Kasumi-1 (cell line): ENCODE measurements at places on chromosomes 16 and 17.
A peak's percentile ranks its signal among the peaks of the same experiment; 100 is the strongest.

DNA sequence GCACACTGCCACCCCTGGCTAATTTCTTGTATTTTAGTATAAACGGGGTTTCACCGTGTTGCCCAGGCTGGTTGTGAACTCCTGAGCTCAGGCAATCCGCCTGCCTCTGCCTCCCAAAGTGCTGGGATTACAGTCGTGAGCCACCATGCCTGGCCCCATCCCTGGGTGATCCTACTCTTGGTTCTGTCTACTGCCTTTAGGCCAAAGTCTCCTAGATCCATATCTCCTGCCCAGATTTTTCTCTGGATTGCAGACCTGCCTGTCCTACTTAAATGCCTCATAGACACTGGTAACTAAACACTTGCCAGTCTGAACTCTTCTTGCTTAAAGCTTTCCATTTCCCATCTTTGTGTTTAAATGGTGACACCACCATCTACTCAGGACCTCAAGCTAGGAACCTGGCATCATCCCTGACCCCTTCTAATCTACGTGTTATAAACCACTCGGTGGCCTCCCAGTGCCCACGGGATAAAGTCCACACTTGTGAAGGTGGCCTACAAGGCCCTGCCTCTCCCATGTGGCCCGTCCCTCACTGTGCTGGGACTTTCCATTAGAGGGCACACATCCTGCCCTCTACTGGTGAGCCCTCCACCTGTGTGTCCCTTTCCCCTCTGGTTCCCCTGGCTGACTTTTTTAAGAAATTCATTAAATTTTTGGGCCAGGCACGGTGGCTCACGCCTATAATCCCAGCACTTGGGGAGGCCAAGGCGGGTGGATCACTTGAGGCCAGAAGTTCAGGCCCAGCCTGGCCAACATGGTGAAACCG is 51.1 kb downstream of the USP43 start:
- no peak for DNase-seq

DNA sequence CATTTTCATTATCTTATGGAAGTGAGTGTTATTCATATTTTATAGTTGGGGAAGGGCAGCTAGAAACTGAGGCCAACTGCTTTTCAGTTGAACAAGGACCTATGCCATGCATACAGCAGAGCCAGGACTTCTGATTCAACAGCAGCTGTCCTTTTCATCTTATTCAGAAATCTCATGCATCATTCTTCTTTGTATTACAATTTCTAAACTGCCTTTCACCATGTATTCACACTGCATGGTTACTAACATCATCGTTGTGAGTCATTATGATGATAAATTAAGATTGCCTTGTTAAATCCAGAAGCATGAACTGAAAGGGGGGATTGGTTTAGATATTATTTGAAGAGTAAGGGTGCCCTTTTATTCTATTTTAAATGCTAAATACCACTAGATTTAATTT is 1470.1 kb upstream of the GOT2 start:
- DNase-seq = no peak

DNA sequence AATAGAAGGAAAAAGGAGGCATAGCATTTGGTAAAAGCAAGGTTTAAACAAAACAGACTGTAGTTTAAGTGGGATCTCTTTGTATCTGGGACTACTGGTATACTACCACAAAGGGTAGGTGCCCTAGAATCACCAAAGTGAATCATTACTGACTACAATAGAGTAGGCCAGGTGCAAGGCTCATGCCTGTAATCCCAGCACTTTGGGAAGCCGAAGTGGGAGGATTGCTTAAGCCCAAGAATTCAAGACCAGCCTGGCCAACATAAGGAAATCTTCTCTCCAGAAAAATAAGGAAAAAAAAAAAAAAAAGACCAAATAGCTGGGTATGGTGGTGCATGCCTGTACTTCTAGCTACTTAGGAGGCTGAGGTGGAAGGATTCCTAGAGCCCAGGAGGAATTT is 60.8 kb upstream of the CORO6 start:
- no peak for DNase-seq

GRCh38 chr17:30236766-30237165 is 1.3 kb upstream of the SLC6A4 start:
- peak; percentile 10 for DNase-seq

DNA sequence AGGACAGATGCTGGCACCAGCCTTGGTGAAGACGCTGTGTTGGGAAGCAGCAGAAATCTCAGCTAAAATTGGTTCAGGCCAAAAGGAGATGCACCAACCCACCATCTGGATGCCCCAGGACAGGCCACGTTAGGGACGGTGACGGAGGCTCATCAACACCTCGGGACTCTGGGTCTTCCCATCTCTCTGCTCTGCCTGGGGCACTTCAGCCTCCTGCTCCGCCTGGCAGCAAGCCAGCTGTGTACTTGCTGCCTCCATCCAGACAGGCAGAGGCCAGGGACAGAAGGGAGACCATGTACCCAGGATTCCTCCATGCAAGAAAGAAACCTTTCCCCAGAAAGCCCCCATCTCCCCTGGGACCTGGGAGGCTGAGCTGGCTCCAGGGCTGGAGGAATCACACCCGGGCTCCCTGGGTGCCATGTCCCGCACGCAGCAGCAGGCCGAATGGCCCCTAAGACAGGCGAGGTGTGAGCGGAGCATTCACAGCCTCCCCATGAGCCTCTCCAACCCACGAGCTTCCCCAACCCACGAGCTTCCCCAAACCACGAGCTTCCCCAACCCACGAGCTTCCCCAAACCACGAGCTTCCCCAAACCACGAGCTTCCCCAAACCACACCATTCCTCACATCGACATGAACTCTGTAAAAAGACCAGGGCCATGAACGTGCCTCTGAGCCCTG is 274.5 kb downstream of the C16orf95 start:
- DNase-seq = no peak

DNA sequence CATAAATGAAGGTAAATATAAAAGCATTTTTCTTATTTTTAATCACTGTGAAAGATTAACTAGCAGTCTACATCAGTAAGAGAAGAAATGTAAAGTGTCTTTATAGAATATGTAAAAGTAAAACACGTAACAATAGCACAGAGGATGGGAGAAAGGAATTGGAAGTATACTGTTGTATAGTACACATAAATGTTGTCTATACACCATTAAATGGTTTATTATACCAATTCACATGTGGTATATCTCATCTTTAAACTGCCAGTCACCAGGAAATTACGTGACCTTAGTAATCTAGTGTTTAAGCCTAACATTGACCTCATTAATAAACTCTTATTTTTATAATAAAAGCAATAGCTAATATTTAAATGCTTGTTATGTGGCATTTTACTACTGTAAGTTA is 87.4 kb downstream of the USP32 start:
- no peak for DNase-seq

DNA sequence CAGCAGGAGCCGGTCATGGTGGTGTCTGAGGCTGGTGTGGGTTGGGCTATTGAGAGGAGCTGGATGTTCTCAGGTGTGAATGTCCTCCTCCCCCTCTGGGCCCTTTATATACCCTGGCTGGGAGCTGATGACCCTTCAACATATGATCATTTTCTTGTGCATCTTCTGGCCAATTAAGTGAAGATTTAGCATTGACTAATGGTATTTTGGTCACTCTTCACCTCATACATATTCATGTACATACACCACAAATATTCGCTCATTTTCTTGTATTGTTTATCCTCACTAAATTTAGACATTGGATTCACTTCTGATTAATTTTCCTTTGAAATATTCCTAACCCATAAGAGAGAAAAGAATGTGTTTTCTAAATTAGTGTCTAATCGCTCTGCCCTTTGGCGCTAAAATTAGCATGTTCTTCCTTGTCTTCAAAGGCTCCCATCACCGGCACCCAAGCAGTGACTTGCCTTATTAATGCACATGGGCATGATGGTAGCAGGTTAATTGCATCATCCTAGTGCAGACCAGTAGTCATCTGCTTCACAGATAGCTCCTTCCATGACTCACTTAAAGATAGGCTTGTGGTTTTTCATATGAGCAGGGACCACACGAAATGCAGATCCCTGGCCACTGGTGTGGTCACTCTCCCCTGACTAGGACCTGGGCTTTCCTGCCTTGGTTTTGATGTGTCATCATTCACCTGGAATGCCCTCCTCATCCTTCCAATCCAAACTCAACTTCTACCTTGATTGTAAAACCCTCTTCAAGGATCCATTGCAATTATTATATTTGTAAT is at the start of gene KRTAP2-4:
Gene KRTAP2-4, minus strand, starts transcription at position 51 of the 796 bp plus-strand sequence. Its CDS starts 34 bp downstream, at position 17.
- no peak for DNase-seq

GRCh38 chr16:2709588-2709984 is 10.4 kb downstream of the PRSS27 start:
- no peak for DNase-seq

DNA sequence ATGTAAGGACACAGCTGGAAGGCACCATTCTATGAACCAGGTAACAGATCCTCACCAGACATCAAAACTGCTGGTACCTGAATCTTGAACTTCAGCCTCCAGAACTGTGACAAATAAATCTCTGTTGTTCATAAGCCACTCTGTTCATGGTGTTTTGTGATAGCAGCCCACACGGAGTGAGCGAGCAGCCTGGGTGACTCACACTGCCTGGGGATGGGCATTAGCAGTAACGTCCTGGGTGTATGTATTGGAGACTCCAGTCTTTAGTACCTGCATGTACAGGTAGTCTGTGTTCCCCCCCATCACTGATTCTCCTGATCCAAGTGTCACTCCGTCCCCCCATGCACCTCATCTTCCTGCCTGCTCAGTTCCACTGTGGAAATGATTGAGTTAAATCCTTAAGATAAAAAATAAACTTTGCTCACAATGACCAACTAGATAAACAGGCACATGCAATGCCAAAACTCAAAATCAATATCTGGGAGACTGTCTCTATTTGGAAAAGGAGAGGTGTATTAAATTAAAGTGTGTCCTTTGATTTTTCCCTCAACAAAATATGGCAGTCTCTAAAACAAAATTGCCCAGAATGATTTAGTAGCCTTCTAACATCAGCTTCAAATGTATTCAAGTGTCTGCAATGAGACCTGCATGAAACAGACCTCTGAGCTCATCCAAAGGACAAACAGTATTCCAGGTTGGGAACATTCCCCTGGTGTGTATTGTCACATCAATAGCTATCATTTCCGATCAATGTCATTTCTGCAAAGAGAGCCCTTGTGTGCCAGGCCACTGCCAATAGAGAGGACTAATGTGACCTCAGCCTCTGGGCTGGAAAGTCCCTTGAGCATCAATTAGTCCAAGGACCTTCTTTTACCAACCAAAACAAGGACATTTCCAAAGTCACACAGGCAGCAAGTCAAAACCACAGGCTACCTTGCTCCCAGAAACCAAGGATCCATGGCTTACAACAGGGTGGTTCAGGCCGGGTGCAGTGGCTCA is 12.2 kb upstream of the VAT1L start:
- no peak for DNase-seq

DNA sequence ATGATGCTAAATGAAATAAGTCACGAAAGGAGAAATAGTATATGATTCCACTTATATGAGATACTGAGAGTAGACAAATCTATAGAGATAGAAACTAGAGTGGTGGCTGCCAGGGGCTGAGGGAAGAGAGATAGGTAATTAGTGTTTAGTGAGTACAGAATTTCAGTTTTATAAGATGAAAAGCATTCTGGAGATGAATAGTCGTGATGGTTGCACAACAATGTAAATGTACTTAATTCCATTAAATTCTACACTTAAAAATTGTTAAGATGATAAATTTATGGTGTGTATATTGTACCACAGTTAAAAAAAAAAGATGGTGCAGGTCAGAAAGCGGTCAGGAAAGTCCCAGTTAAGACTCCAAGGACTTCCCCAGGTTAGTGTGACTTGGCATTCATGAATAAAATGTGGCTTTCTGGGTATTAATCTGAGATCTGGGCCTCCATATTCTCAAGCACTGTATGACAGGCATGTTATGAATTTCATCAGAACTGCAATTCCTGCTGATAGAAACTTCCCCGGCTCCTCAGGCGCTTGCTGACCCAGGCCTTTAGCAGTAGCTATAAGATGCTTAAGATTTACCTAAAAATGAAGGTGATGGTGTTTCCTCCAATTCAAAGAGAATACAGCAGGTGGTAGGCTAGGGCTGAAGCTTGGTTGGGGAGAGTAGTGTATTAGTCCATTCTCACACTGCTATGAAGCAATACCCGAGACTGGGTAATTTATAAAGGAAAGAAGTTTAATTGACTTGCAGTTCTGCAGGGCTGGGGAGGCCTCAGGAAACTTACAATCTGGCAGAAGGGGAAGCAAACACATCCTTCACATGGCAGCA is 115.3 kb upstream of the SOX9 start:
- DNase-seq = no peak

DNA sequence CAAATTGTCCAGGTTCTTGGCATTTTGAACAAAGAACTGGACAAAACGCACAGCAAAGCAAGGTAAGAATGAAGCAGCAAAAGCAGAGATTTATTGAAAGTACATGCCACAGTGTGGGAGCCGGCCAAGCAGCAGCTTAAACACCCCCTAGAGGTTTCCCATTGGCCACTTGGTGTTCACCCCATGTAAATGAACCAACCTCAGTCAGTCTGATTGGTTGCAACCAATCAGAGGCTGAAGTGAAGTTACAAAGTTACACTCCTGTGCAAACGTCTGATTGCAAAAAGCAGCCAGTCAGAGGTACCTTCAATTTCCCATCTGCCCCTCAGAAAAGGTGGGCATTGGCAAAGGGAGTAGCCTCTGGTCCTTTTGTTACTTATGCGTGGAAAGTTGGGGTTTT is 8.8 kb upstream of the ZNF263 start:
- DNase-seq = no peak

- no peak for DNase-seq
These were observed 50.6 kb downstream of the GTF3C1 start for GRCh38 chr16:27498916-27499658.
